Stimulated activated naive CD4-positive, alpha-beta T cell treated with Interleukin-2 at 50 U/mL for 16 hours (primary cell): ENCODE measurements at places on chromosomes 4 and X.

- no peak for DNase-seq
Measured at GRCh38 chr4:22356987-22357596, 158.8 kb downstream of the ADGRA3 start.

DNA sequence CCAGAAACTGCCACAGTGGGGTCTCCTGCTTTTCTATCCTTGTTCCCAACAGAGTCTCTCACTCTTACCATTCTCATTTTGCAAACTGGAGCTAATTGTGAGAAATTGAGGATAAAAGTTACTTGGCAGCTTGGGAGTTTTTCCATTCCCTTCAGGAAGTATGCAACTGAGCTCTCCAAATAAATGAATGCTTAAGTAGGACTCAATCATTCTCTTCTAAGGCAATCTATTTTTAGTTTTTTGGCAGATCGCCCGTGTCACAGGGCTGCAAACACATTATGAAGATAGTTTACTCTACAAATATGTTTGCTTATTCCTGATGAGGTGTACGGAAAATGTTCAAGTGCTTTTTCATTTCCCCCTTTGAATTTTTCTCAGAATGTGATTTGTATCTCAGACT, 5.3 kb downstream of the ASB11 start:
- DNase-seq = no peak

DNA sequence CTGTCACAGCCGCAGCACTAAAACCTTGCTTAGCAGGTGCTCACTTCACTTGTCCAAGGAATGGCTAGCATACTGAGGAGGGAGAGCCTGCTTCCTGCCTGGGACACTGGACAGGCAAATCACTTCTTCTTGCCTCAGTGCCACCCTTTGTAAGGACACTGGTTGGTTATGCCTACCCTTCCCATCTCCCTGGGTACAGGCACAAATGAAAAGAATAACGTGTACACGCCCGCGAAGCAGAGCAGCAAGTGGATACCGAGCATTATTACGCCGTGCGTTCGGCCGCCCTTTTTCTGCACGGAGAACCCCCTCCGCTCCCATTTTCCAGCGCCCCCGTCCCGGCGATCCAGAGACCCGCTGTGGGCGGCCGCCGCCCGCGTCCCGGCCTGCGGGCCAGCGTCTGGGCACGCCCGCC, 338 bp upstream of the KLHL2 start:
- no peak for DNase-seq

- DNase-seq = no peak
Measured at GRCh38 chr4:5045097-5045496, 6.2 kb upstream of the STK32B start.

- DNase-seq = no peak
Measured at GRCh38 chr4:36254371-36254770, 10.1 kb upstream of the ARAP2 start.

DNA sequence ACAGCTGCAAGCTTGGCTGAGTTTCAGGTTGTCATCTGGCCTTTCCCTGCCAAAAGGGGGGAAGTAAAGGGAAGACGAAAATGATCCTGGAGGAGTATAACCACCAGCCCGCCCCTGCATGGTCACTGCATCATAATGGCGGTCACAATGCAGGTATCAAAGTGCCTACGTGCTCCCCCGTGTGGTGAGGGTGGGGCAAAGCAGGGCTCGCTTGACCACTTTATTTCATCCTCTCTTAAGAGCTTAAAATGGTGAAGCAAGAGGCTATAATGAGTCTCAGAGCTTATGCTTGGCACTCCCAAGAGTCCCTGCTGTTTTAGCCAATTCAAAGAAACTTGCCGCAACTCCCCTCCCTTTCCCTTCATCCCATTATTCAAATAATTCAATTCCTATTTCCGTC, 105.6 kb downstream of the APOOL start:
- DNase-seq = no peak

DNA sequence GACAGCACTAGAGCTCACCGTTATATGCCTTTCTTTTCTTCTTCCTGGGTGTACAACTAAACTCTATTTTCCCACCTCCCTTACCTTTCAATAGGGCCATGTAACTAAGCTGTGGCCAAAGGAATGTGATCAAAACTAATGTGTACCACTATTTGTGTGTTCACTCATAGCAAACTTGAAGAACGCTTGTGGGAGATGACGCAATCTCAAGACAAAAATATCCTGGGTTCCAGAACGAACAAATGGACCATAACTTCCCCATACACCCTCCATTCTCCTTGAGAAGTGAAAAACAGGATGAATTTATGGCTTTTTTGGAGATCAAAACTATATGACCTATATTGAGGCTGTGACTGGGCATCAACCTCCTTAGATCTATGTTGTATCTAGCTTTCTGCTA, 139.7 kb upstream of the GLRA2 start:
- no peak for DNase-seq

GRCh38 chrX:152738560-152738959, 5.0 kb downstream of the MAGEA12 start:
- no peak for DNase-seq
